Stimulated activated CD4-positive, alpha-beta T cell treated with anti-CD3 and anti-CD28 coated beads, Interleukin-4, amount 100 ng/mL, for 48 hours (primary cell): ENCODE measurements at places on chromosomes 4 and X.

- DNase-seq: no peak
Observed at GRCh38 chrX:155966876-155967275, 30.6 kb upstream of the IL9R start.

GRCh38 chr4:139824882-139825522, 159.4 kb downstream of the MGST2 start:
- DNase-seq: no peak

- no peak for DNase-seq
Observed at GRCh38 chr4:173746424-173746823, 216.4 kb upstream of the HAND2 start.

- DNase-seq: no peak
Observed at GRCh38 chr4:40984051-40984450, 230.3 kb downstream of the APBB2 start.

DNA sequence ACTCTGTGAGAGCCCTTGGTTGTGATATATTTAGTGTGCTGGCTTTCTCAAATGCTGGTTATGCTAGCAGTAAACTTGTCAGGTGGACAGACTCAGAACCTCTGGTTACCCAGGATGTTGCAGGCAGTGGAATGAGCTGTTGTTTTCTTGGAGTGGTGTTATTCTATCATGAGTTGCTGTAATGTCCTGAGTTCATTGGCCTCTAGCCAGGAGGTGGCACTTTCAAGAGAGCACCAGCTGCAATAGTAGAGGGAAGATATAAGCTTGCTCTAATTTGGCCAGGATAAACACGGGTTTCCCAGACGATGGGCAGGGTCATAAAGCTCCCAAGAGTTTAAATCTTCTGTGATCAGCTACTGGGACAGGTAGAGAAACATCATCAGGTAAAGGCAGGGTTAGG, 95.0 kb upstream of the UBQLN2 start:
- DNase-seq: no peak

GRCh38 chr4:99276417-99276816, 14.4 kb downstream of the ADH1A start:
- DNase-seq: no peak

GRCh38 chrX:72492499-72492898, 80.1 kb downstream of the HDAC8 start:
- no peak for DNase-seq

GRCh38 chr4:31768756-31769155, 1048.6 kb downstream of the PCDH7 start:
- DNase-seq: no peak

GRCh38 chrX:39162322-39162735, 361.1 kb downstream of the MID1IP1 start:
- peak; percentile 36 for DNase-seq

- no peak for DNase-seq
Observed at GRCh38 chr4:70815370-70815769, 24.3 kb downstream of the GRSF1 start.

GRCh38 chrX:35439692-35440091, 358.4 kb upstream of the MAGEB16 start:
- no peak for DNase-seq

- DNase-seq: no peak
Observed at GRCh38 chr4:55634417-55635128, 1.5 kb downstream of the NMU start.

- no peak for DNase-seq
Observed at GRCh38 chr4:99635601-99636000, 22.0 kb downstream of the C4orf54 start.

DNA sequence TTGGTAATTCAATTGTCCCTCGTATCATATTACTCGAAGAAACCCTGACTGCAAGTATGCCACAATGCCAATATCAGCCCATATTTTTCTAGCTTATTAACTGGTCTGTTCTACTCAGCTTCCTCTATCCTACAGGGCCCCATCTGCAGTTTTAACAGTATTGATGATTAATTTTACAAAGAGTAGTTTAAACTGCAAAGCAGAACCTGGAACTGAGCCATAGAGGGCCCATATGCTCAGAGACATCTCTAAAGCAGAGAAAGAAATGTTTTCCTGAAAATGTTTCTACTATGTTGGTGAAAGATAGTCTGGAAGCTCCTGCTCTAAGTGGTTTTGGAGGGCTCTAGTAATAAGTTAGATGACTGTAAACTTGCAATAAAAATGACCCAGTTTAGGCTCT, 259.4 kb upstream of the CENPE start:
- DNase-seq: no peak

- no peak for DNase-seq
Observed at GRCh38 chr4:185792384-185793115, 19.4 kb downstream of the SORBS2 start.
